Liver (tissue), 10 donors: ENCODE measurements at places on chromosomes 3 and 15. TPM values are rescaled to one million over a fixed set of nuclear protein-coding genes. Genes with fewer than 3 reads are reported as not detected.

The STARD5 gene
- 47.0 TPM for polyA plus RNA-seq

The EPHB1 gene
- 1.7 TPM for polyA plus RNA-seq

The CD96 gene
- 0.53 TPM for polyA plus RNA-seq

The MCF2L2 gene
- polyA plus RNA-seq: 0.02 TPM

The CHRD gene
- 9.2 TPM for polyA plus RNA-seq

The CDHR4 gene
- not detected for polyA plus RNA-seq

The SLC22A14 gene
- not detected for polyA plus RNA-seq

The SPESP1 gene
- polyA plus RNA-seq: 0.80 TPM

The HGD gene
- polyA plus RNA-seq: 250 TPM

The GREM1 gene
- polyA plus RNA-seq: 0.54 TPM

The RPP25 gene
- polyA plus RNA-seq: 2.2 TPM
